Upper lobe of right lung (tissue), 1 donor: ENCODE measurements at places on chromosomes 1 and 21.

GRCh38 chr21:36429947-36430546 is 44.9 kb downstream of the CHAF1B start:
- peaks cover 25% of the 10 kb centered on the region for H3K4me1 ChIP-seq
- no peaks in the 10 kb centered on the region for H3K27me3 ChIP-seq
- peak overlapping the region; percentile 22 for H3K4me3 ChIP-seq
- peak overlapping the region; percentile 47 for H3K27ac ChIP-seq

GRCh38 chr21:35833991-35834390 is 226.3 kb downstream of the SETD4 start:
- H3K36me3 ChIP-seq = no peaks in the 10 kb centered on the region
- no peaks in the 10 kb centered on the region for H3K4me1 ChIP-seq
- H3K4me3 ChIP-seq = no peak overlapping the region

GRCh38 chr21:41361053-41361785 is 608 bp upstream of the MX2 start:
- H3K4me1 ChIP-seq = peaks cover 19% of the 10 kb centered on the region
- peak overlapping the region; percentile 50 for H3K4me3 ChIP-seq
- peak overlapping the region; percentile 91 for H3K27ac ChIP-seq
- no peaks in the 10 kb centered on the region for H3K36me3 ChIP-seq
- no peak for DNase-seq
- H3K27me3 ChIP-seq = no peaks in the 10 kb centered on the region

DNA sequence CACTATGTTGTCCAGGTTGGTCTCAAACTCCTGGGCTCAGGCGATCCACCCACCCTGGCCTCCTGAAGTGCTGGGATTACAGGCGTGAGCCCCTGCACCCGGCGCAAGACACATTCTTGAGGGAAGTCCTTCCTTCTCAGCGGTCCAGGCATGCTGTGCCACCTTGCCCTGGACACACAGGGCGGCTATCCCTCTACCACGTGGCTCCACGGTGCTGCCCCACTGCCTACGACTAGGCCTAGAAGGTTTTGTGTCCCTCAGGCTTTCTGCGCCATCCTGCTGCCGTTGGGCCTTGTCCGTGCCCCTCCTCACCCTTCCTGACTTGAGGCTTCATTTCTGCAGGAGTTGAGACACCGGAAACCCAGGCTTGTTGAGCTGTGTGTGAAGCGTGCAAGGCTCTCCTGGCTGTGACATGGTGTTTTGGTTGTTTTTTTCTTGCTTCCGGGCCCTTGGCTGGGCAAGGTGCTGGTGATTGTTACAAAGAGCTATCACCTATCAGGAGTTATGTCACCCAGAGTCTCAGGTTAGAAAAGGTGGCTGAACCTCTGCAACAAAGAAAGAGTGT is 13.9 kb downstream of the C1orf174 start:
- H3K36me3 ChIP-seq = peaks cover 67% of the 10 kb centered on the region
- H3K4me1 ChIP-seq = no peaks in the 10 kb centered on the region
- no peak for DNase-seq
- H3K27ac ChIP-seq = no peak overlapping the region
- H3K27me3 ChIP-seq = no peaks in the 10 kb centered on the region

DNA sequence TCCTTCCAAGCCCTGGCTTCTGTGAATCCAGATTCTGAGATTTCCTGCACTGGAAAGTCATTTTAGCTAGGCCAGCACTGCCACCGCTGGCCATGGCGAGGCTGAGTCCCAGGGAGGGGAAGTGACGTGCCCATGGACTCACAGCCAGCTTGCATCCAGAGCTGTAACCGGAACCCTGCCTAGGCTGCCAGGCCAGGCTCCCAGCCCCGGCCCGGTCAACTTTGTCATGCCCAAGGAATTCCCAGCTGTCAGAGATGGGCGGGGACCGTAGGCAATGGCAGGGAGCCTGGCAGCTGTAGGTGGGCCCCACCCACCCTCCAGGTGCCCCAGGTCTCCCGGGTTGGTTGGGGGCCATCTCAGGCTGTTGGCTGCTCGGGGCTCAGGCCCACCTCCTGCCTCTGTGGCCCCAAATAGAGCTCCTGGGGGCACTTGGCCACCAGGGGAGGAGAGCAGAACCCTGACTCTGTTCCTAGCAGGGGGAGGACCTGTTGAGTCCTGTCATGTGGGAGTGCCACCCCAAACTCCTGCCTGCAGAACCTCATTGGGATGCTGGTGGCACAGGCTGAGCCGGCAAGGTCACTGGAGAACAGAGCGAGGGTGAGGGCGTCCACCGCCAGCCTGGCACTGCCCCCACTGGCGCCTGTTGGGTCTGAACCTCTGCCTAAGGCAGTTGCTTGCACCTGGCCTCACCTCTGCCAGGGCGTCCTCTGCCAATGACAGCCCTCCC is 57.8 kb downstream of the FOXO6 start:
- H3K4me1 ChIP-seq = peaks cover 11% of the 10 kb centered on the region
- H3K36me3 ChIP-seq = no peaks in the 10 kb centered on the region
- H3K27ac ChIP-seq = no peak overlapping the region
- peak; percentile 84 for DNase-seq
- H3K27me3 ChIP-seq = no peaks in the 10 kb centered on the region
- H3K4me3 ChIP-seq = no peak overlapping the region

DNA sequence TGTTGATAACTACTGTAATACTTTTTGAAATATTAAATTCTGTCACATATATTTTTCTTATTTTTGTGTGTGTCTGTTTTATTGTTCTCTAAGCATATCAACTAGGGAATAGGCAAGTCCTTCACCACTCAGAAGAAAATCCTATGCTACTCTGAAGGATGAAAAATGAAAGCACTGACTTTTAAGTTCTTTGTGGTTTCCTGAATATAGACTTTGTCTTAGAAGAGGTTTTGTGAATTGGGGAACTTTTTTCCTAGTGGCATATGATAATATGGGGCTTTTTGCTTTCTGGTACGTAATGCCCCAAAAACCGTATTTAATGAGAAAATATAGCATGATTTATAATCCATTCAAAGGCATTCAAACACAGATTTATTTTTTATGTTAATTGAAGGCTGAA is 136.0 kb downstream of the SNX7 start:
- DNase-seq = no peak
- H3K4me1 ChIP-seq = no peaks in the 10 kb centered on the region
- no peak overlapping the region for H3K27ac ChIP-seq
- H3K27me3 ChIP-seq = no peaks in the 10 kb centered on the region
